ENCODE measurements at places on chromosomes 6 and 20. TPM values are rescaled to one million over a fixed set of nuclear protein-coding genes. Genes with fewer than 3 reads are reported as not detected.

- no peaks in the 10 kb centered on the region for H3K36me3 ChIP-seq
- peaks cover 16% of the 10 kb centered on the region for H3K4me1 ChIP-seq
- no peak for DNase-seq
- peak overlapping the region; percentile 66 for H3K4me3 ChIP-seq
These were observed 54.4 kb downstream of the PRR18 start for GRCh38 chr6:166253778-166254204.

GRCh38 chr6:129969064-129969463 lies 49.3 kb upstream of the L3MBTL3 start:
- H3K4me1 ChIP-seq: no peaks in the 10 kb centered on the region
- no peaks in the 10 kb centered on the region for H3K36me3 ChIP-seq
- DNase-seq: no peak

DNA sequence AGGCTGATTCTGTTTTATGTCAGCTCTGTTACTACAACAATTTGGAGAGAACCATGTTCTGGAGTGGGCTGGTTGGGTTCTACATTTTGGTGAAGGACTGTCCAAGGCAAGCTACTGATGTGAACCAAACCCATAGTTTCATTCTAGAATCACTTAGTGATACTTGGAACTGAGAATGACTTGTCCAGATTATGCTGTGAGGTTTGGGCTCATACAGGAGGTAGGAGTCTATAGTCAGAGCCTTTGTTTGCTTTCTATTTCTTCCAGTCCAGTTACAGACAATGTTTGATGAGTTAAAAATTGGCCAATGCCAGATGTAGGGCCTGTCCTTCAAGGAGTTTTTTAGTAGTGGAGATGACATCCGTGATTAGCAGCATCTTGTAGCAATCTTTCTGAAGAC lies 97.9 kb downstream of the LRRC1 start:
- no peaks in the 10 kb centered on the region for H3K27me3 ChIP-seq
- peaks cover 5% of the 10 kb centered on the region for H3K4me1 ChIP-seq
- no peak overlapping the region for H3K4me3 ChIP-seq
- DNase-seq: no peak
- no peak overlapping the region for H3K27ac ChIP-seq

SNX5 gene
- total RNA-seq: 298 TPM

GRCh38 chr20:42024653-42025052 lies 406.5 kb upstream of the CHD6 start:
- peak; percentile 78 for DNase-seq
- H3K4me1 ChIP-seq: no peaks in the 10 kb centered on the region

CEP85L gene
- total RNA-seq: 11.9 TPM

DNA sequence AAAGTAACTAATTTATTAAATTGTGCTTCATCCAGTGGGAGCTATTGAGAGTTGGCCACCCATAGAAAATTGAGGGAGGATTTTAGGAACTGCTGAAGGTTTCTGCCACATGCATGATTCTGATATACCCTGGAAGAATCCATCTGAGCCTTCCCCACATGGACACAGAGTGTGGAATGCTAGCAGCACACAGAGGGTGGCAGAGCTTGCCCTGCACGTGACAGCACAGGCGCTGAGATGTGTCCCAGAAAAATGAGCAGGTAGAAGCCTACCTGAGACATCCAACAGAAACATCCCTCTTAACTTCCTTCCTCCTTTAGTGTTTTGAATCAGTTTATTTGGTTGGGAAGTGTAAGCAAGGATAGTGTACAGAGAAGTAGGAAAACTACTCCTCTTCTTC lies 96.9 kb downstream of the MTHFD1L start:
- H3K36me3 ChIP-seq: peaks cover 15% of the 10 kb centered on the region
- H3K27me3 ChIP-seq: no peaks in the 10 kb centered on the region
- no peak for DNase-seq
- H3K4me3 ChIP-seq: no peak overlapping the region
- no peak overlapping the region for H3K27ac ChIP-seq

DNA sequence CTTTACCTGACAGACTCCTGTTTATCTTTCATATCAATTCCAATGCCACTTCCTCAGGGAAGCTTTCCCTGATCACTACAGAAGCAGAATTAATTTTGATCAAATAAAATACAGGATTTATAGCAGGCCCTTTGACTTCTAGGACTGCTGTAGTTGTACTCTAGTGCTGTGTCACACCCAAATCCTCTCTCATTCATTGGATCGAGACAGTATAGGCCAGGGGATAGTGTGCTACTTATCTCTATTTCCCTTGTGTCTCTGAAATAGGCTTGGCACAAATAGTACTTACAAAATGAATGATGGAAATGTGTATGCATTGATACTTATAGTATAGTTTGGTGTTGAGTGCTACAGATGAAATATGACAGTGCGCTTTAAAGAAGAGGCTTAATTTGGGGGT lies 19.8 kb downstream of the RALY start:
- no peak overlapping the region for H3K4me3 ChIP-seq
- H3K4me1 ChIP-seq: peaks cover 18% of the 10 kb centered on the region
- no peaks in the 10 kb centered on the region for H3K27me3 ChIP-seq
- no peaks in the 10 kb centered on the region for H3K36me3 ChIP-seq
- H3K27ac ChIP-seq: no peak overlapping the region

B3GAT2 gene
- total RNA-seq: not detected

DNA sequence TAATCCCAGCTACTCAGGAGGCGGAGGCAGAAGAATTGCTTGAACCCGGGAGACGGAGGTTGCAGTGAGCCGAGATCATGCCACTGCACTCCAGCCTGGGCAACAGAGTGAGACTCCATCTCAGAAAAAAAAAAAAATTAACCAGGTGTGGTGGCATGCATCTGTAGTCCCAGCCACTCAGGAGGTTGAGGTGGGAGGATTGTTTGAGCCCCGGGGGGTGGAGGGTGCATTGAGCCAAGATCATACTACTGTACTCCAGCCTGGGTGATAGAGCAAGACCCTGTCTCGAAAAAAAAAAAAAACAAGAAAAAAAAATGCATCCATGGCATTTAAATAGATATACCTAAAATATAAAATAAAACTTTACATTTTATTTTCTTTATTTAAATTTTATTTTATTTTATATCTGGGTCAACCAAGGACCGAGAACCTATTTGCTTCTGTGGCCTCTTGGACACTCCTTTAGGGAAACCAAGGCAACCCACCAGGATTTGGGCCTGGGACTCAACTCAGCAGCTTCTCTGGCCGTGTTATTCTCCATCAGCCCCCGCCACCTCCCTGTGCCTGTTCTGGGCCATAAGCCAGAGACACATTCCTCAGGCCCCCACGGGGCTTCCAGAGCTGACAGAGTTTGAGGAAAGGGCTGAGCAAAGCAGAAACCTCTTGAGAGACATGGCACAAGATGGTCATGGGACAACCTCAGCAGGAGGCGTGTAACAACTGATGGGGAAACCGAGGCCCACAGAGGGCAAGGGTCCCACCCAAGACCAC lies 6.2 kb downstream of the SNTA1 start:
- H3K4me3 ChIP-seq: no peak overlapping the region
- peaks cover 34% of the 10 kb centered on the region for H3K4me1 ChIP-seq
- H3K27me3 ChIP-seq: no peaks in the 10 kb centered on the region
- no peak overlapping the region for H3K27ac ChIP-seq
- no peak for DNase-seq

DNA sequence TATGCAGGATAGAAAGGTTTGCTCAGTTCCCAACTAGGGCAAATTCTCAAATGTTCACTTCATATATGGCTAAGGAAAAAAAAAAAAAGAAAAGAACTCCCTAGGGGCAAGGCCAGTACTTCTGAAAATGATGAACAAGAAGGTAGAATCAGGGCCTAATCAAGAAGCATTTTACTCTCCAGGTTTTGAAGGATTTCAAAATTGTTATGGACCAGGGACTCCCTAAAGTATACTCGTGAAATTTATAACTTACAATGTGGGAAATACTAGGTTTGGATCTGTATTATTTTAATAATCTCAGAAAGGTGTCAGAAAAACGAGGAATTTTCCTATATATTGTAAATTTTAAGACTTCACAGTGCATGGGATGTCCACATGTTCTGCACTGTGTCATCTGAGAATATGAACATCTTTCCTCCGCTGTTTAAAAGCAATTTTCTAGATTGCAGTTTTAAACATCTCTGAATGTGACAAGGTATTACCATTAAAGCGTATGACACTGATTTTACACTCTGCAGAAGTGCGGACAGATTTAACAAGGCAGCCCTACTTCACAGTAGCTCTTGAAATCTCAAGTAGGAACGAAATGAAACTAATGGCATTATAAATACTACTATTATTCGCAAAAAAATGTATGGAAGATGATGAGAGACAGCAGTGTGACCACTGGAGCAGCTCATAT lies 14.0 kb downstream of the PLAGL1 start:
- no peaks in the 10 kb centered on the region for H3K4me1 ChIP-seq
- no peaks in the 10 kb centered on the region for H3K36me3 ChIP-seq
- DNase-seq: no peak
- no peak overlapping the region for H3K4me3 ChIP-seq
- H3K27me3 ChIP-seq: no peaks in the 10 kb centered on the region

ANKRD6 gene
- not detected for total RNA-seq

GRCh38 chr6:30722280-30723112 lies 2.3 kb downstream of the TUBB start:
- peak; percentile 90 for DNase-seq
- H3K36me3 ChIP-seq: peaks cover 30% of the 10 kb centered on the region
- H3K4me1 ChIP-seq: peaks cover 33% of the 10 kb centered on the region
- H3K27ac ChIP-seq: peak overlapping the region; percentile 99
- peak overlapping the region; percentile 98 for H3K4me3 ChIP-seq
- no peaks in the 10 kb centered on the region for H3K27me3 ChIP-seq

DNA sequence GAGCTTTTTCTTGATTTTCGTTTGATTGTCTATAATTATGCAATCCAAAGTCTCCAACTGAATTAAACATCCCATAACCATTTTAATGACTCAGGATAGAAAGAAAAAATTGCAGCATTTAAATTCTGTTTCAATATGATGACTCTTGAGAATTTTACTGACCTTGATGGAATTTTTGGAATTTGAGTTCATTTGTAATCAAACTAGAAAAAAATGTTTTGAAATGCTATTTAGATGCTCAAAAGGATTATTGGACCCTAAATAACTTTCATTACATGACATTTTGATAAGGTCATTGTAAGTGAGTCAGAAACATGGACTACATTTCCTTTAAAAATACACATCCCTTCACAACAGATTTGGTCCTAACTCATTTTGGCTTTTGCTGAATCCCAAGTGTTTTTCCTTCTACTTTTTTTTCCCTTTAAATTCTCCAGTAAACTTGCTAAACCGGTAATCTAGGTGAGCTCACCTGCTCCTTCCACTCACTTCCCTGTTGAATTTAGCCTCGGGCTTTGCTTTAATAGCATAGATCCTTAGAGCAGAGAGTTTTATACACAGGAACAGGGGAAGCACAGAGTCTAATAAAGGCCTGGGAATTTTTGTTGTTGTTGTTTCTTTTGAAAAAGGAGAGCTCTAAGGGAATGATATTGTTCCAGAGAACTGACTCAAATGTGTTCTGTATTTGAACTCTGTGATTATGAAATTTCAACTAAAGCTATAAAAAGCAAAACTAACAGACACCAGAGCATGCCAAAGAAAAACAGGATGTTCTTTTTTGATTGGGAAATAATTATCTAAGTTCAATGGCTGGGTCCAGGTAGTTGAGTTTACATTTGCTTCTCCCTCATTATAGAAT lies 1088.2 kb upstream of the CITED2 start:
- H3K27ac ChIP-seq: no peak overlapping the region
- no peak overlapping the region for H3K4me3 ChIP-seq
- H3K36me3 ChIP-seq: no peaks in the 10 kb centered on the region
- H3K27me3 ChIP-seq: no peaks in the 10 kb centered on the region

WFDC9 gene
- not detected for total RNA-seq

DNA sequence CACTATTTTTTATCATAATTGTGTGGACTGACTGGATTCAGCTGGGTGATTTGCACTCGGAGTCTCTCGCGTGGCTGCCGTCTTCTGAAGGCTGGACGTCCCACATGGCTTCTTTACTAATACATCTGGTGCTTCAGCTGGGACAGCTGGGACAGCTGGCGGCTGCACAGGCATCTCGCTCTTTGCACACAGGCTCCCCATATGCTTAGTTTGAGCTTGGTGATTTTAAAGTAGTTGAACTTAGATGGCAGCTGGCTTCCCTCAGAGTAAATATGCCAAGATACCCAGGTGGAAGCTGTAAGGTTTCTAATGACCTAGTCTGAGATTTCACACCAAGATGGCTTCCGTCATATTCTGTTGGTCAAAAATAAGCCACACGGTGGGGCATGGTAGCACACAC lies 38.7 kb upstream of the PPP1R3G start:
- H3K36me3 ChIP-seq: no peaks in the 10 kb centered on the region
- no peak for DNase-seq
- H3K27ac ChIP-seq: no peak overlapping the region
- H3K4me3 ChIP-seq: no peak overlapping the region
- no peaks in the 10 kb centered on the region for H3K4me1 ChIP-seq

EFCAB8 gene
- 0.25 TPM for total RNA-seq

CD109 gene
- total RNA-seq: not detected

GRCh38 chr6:47134476-47135189 lies 92.5 kb upstream of the ADGRF1 start:
- H3K4me1 ChIP-seq: no peaks in the 10 kb centered on the region
- H3K4me3 ChIP-seq: no peak overlapping the region
- H3K27ac ChIP-seq: no peak overlapping the region
- no peaks in the 10 kb centered on the region for H3K27me3 ChIP-seq
- DNase-seq: no peak
- H3K36me3 ChIP-seq: no peaks in the 10 kb centered on the region

- DNase-seq: no peak
- no peak overlapping the region for H3K27ac ChIP-seq
- no peaks in the 10 kb centered on the region for H3K4me1 ChIP-seq
- peaks cover 66% of the 10 kb centered on the region for H3K36me3 ChIP-seq
These were observed 35.3 kb downstream of the EZR start for GRCh38 chr6:158783851-158784250.

ZNF311 gene
- total RNA-seq: not detected

ROS1 gene
- total RNA-seq: not detected

DNA sequence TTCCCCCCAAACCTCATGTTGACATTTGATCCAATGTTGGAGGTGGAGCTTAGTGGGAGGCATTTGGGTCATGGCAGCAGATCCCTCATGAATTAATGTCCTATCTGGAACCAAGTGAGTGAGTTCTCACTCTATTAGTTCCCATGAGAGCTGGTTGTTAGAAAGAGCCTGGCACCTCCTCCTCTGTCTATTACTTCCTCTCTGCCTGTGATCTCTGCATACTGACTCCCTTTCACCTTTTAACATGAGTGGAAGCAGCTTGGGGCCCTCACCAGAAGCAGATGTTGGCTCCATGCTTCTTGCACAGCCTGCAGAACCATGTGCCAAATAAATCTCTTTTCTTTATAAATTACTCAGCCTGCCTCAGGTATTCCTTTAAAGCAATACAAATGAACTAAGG lies 127.3 kb upstream of the RALGAPA2 start:
- H3K27me3 ChIP-seq: no peaks in the 10 kb centered on the region
- peak; percentile 44 for DNase-seq
- H3K4me1 ChIP-seq: no peaks in the 10 kb centered on the region
- H3K4me3 ChIP-seq: no peak overlapping the region
- no peaks in the 10 kb centered on the region for H3K36me3 ChIP-seq
- no peak overlapping the region for H3K27ac ChIP-seq

All from Karpas-422 (cell line).